Activated gamma-delta T cell treated with Interleukin-2 at 50 U/mL for 16 hours (primary cell): ENCODE measurements at places on chromosomes 3 and 15.

- no peak for DNase-seq
Measured at GRCh38 chr3:35817216-35817615, 177.9 kb downstream of the ARPP21 start.

- no peak for DNase-seq
Measured at GRCh38 chr3:135503760-135504686, 461.5 kb upstream of the PPP2R3A start.

DNA sequence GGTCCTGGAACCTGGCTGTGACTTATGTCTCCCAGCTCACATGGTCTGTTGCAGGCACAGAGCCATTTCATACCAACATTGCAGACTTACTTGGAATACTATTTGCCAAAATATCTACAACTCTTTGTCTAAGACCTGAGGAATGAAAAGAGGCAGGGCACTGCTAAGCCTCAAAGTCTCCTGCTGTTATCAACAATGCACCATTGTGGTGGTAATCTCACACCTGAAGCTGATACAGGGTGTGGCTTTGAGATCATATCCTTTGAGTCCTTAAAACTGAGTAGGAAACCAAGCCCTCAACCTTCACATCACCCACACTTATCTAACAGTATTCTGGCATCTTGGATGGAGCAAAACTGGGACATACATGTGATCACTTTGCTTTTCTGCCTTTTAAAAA is 782.0 kb downstream of the EPHA3 start:
- DNase-seq: no peak

DNA sequence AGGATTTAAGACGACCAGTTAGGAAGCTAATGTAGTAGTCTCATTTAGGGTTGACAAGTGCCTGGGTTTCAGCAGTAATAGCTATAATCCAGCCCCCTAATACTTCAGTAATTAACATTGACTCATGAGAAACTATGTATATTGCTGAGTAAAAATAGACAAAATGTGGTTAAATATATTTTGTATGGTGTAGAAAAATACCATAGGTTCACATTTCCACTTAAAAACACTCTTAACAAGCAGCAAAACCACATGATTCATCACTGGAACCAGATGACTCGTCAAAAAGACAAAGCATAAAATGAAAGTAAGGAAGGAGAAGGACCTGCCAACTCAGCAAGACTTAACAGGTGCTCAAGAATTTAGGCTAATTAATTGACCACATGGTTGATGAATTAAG is 288.9 kb downstream of the EFHB start:
- DNase-seq: no peak

- no peak for DNase-seq
Measured at GRCh38 chr3:38890426-38890825, 74.4 kb upstream of the SCN10A start.

GRCh38 chr3:123026565-123027291 is 835 bp downstream of the SEMA5B start:
- no peak for DNase-seq

DNA sequence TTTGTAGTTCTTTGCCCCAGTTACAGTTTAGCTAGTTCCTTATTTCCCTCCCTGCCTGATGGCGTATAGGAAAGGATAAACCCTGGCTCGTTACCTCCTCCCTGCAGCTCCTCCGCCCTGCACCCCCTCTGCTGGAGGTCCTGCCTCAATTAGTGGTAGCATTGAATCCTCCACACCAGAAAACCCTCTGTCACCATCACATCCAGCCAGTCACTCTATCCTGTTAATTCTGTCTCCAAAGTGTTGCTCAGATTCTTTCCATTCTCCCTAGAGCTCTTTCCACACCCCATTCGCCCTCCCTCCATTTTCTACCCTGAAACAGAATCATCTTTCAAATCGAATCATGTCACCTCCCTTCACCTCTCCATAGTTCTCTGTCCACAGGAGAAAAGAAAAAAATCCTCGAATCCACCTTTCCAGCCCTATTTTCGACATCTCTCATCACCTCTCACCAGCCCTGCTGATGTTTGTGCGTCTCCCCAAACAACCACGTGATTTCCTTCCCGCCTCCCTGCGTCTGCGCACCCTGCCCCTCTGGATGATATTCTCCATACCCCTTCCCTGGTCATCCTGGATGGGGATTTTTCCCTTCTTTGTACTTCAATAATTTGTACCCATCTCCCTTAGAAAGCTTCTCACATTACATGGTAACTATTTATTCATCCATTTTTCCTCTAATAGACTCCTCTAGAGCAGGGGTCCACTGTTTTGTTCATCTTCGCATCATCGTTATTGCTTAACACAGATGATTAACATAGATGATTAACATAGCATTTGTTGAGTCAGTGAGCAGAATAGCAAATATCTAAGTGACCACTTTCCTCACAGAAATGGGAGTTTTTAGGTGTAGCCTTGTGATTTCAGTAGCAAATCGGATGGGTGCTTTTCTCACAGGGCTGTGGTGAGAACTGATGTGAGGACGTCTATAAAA is 37.1 kb downstream of the MAP3K13 start:
- no peak for DNase-seq

DNA sequence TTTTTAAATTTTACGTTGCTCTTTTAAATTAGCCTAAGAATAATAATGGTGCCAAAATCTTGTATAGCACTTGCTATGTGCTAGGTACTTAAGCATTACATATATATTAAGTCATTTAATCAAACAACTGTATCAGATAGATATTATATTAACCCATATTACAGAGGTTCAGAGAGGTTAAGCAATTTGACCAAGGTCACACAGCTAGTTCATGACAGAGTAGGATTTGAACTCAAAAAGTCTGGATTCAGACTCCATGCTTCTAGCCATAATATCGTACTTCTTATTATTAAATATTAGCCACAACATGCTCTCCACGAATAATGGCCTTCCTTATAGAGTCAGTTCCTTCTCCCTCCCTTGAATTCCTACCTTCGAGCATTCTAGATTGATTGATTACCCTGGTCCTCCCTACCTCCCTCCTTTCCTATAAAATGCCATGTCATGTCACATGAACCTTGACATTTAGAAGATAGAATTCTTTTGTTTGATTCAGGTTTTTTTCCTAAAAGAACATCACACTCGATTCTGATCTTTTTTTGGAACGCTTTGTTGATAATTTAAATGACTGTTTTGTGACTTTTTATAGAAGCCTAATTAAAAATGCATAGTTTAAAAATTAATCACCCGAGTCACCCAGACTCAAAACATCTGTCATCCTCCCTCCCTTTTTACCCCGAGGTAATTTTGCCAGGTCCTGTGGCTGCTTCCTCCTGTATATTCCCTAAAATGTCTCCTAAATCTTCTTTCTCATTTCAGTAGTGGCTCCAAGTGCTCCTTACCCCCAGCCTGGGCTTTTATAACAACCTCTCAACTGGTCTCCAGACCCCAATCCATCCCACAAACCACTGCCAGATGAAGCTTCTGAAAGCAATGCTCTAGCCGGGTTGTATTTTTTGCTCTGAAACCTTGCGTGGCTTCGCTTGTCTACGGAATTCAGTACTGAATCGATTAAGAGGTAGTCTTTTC is 8.5 kb upstream of the PSMD6 start:
- no peak for DNase-seq

DNA sequence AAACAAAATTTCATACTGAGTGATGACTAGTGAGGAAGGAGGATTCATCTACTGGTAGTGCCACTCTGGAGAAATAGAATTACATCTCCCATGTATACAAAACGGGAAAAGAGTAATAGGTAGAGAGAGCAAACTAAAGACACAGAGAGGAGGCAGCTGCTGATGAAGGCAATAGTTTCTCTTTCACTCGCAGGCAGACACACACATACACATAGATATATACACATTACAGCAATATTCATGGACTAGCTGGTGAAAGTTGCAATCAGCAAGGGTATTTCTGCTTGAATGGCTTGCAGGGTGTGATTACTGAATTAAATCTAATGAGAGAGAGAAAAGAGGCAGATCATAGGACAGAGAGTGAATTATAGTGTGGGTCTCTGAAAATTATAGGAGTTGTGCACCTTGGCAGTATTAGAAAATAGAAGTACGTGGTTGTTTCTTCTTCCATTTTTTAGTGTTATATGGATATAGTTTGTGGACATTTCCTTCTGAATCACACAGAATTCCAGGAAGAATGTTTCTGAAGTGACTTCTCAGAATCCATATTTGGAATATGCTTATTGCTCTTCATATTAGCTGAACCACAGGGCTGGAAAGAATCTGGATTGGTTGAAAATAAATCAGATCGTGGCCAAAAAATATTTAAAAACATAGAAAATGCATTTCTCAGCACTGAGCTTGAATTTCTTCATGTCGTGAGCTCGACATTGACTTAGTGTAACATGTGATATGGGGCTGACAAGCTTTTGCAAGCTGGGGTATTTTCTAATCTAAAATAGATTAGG is 991.2 kb downstream of the TUSC7 start:
- no peak for DNase-seq
